ENCODE measurements at places on chromosomes 2 and 18. TPM values are rescaled to one million over a fixed set of nuclear protein-coding genes. Genes with fewer than 3 reads are reported as not detected.

DNA sequence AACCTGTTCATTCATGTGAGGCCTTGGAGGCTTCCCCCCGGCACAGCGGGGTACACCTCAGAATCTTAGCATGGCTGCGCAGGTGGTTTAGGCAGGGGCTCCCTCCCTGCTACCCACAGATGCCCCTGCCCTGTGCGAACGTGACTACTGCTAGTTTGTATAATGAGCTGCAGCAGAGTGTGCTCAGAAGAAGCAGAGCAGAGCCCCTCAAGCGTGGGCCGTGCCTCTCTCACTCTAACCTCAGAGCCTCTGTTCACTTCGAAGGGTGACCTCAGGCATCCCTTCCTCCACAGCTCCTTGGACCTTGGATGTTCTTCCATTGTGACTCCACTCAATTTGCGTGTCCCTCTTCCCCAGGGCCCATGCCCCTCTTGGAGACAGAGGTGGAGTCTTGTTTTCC lies 161.6 kb downstream of the CTIF start:
- no peak overlapping the region for H3K27ac ChIP-seq
- H3K36me3 ChIP-seq = no peaks in the 10 kb centered on the region
- peaks cover 34% of the 10 kb centered on the region for H3K4me1 ChIP-seq
- H3K27me3 ChIP-seq = no peaks in the 10 kb centered on the region

- no peaks in the 10 kb centered on the region for H3K27me3 ChIP-seq
- H3K27ac ChIP-seq = no peak overlapping the region
These were observed 304.4 kb downstream of the CCDC178 start for GRCh38 chr18:33135951-33136660.

GRCh38 chr18:35464831-35465279 lies 32.9 kb downstream of the INO80C start:
- peaks cover 63% of the 10 kb centered on the region for H3K4me1 ChIP-seq
- no peak for DNase-seq
- H3K36me3 ChIP-seq = no peaks in the 10 kb centered on the region

GRCh38 chr2:63876311-63876710 lies 34.6 kb downstream of the UGP2 start:
- no peaks in the 10 kb centered on the region for H3K27me3 ChIP-seq
- H3K4me1 ChIP-seq = peaks cover 65% of the 10 kb centered on the region
- no peak overlapping the region for H3K4me3 ChIP-seq
- no peak for DNase-seq
- H3K36me3 ChIP-seq = peaks cover 20% of the 10 kb centered on the region

- no peaks in the 10 kb centered on the region for H3K36me3 ChIP-seq
- H3K4me1 ChIP-seq = peaks cover 27% of the 10 kb centered on the region
- H3K27me3 ChIP-seq = peaks cover 25% of the 10 kb centered on the region
- H3K4me3 ChIP-seq = peak overlapping the region; percentile 77
- peak; percentile 19 for DNase-seq
These were observed 896 bp downstream of the CACNB4 start for GRCh38 chr2:152097801-152098495.

The MC2R gene
- not detected for total RNA-seq

Data from left ventricle myocardium inferior (tissue), 1 donor.